CD14-positive monocyte (primary cell): ENCODE measurements at places on chromosomes 5 and 9.

- DNase-seq, result no peak
These were observed 16.6 kb upstream of the ANP32B start for GRCh38 chr9:97966493-97966892.

DNA sequence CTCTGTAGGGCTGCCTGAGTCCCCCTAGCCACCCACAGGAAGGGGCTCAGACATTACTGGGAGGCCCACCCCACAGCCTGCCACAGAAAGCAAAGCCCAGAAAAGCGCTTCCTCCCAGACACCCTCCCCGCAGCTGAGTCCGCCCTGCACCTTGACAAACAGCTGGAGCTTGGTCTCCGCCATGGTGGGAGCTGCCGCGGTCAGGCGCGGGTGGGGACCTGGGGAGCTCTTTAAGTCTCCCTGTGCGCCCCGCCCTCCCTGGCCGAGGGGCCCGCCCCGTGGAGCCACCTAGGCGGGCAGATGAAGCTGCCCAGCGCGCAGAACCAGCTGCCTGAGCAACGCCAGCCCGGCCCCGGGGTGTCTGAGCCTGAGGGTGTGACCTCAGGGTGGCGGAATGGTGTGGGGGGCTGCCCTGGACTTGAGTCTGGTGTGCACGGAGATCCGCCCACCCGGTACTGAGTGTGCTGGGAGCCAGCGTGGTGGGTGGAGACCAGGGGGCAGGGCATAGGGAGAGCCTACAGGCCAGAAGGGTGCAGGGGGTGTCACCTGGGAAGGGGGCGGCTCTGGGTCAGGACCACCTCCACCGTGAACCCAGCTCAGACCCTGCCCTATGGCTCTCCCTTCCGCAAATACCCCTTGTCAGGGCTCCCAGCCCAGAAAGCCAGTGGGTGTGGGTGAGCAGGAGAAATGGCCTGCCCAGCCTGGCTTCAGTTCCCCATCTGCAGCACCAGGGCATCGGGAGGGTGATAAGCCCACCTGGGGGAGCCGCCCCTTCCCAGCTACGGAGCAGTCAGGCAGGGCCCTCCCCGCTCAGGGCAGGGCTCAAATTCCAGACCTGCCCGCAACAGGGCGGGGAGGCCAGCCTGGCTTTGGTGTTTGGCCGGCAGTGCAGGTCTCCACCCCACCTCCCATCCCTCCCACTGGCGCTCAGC, at the start of gene CLIC3:
Gene CLIC3, minus strand, starts transcription at position 208 of the 932 bp plus-strand sequence. Its CDS starts 25 bp downstream, at position 183.
- DNase-seq, result no peak

DNA sequence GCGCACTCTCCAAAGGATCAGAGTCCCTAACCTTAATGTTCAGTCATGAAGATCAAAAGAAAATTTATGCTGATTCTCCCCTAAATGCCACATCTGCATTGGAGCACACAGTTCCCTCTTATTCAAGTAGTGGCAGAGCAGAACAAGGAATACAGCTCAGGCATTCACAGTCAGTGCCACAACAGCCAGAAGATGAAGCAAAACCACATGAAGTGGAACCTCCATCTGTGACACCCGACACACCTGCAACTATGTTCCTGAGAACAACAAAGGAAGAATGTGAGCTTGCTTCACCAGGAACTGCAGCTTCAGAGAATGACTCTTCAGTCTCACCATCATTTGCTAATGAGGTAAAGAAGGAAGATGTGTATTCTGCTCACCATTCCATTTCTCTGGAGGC, 40.0 kb downstream of the CMYA5 start:
- no peak for DNase-seq

DNA sequence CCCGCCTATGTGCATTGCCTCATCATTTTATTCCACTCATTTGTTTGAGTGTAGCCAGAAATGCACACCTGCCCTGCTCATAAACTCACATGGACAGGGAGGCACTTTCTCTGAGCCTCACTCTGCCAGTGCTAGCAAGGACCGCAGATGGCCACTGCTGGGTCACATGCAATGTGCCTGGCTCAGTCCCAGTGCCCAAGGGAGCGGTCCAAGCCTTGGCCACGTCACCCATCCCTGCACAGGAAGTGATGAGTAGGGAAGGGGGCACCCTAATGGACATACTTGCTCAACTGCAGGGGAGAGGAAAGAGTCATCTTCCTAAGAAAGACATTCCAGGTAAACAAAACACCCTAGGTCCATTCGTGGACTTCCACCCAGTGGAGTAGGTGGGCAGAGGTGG, 630.9 kb downstream of the IRX1 start:
- no peak for DNase-seq

- DNase-seq, result peak; percentile 100
These were observed 57.4 kb downstream of the SEMA4D start for GRCh38 chr9:89440548-89440947.

GRCh38 chr5:146698651-146699050, 179.9 kb downstream of the PPP2R2B start:
- DNase-seq, result no peak

DNA sequence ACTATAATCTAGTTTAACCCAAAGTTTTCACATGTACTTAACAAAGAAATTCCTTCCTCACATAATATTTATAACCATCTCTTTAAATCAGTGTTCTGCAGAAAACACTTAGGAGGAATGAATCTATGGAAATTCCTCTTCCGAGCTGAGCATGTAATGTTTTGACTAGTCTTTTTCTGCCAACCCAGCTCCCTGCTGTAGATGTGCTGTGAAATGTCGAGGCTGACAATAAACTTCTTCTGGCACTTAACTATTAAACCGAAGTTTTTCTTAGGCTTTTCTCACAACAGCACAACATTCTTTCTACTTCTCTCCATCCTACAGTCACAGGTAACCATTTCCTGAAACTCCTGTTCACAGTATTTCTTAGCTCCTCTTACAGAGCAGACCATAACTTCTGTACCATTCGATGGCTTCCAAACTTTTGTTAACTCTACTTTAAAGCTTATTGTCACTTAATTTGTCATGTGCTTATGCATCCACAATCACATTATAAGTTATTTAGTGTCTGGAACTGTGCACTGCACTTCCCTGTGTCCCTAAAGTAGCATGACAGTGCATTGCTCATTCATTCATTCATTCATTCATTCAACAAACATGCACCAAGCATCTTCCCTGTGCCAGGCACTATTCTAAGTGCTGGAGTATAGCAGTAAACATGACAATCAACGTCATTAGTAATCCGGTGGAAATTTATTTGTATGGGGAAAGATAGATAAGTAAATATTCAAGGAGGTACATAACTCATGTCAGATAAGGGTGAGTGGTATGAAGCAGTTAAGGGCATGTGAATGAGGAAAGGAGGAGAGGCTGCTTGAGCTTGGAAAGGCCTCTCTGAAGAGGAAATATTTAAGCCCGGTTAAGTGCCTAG, 54.6 kb downstream of the TSSK1B start:
- no peak for DNase-seq

GRCh38 chr5:80140496-80140895, 105.3 kb downstream of the THBS4 start:
- DNase-seq, result no peak

GRCh38 chr5:143065996-143066522, 295.9 kb downstream of the ARHGAP26 start:
- no peak for DNase-seq

- no peak for DNase-seq
These were observed 129.5 kb upstream of the RAPGEF1 start for GRCh38 chr9:131869348-131869747.

DNA sequence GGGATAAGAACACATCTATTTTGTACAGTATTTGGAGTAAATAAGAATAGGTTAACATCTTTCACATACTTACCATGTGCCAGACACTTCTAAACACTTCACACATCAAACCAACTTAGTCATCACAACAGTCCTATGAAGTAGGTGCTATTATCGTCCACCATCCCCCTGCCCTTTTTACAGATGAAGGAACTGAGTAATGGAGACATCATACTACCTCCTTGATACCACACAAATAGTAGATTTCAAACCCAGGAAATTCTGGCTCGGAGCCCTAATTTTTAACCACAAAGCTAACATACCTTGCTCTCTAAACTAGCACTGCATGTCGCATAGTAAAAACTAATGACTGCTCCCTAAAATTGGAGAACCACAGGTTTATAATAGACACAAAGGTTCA, 4.2 kb upstream of the ZNF366 start:
- DNase-seq, result no peak

GRCh38 chr9:79357194-79357593, 214.6 kb upstream of the TLE4 start:
- no peak for DNase-seq

- DNase-seq, result no peak
These were observed 461.3 kb upstream of the CLINT1 start for GRCh38 chr5:158320178-158320674.

GRCh38 chr5:52544738-52545137, 243.0 kb upstream of the ITGA1 start:
- no peak for DNase-seq

- no peak for DNase-seq
These were observed 73.7 kb downstream of the SPATA31D1 start for GRCh38 chr9:82062245-82062644.

DNA sequence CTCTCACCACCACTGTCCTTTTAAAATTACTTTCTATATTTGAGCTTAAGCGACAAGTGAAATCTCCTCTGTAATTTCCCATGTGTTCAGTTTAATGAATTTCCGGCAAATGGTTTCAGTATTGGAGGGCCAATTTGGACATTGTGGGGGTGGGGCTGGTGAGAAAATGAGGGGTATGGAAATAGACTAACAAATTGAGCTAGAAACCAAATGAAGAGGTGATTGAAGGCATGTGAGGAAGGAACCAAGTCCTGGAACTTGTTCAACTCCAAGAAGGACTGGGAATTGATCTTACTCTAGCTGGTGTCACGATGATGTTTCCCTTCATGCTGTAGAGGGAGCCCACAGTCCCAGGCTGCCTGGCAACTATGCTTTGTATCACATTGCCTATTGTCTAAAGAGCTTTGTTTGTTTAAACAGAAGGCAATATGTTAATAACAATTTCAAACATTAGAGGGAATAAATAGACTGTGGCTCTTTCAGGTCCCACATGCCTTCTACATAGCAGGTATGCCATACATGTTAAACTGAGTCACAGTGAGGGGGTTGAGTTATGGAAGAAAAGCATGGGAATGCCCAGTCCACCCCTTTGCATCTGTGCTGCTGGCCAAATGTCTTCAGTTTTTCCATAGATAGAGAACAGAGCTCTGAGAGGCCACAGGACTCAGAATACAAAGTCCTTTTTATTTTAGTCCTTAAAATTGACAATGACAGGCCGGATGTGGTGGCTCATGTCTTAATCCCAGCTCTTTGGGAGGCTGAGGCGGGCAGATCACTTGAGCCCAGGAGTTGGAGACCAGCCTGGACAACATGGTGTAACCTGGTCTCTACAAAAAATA, 25.0 kb upstream of the MATR3 start:
- no peak for DNase-seq

GRCh38 chr5:89299998-89300397, 417.0 kb upstream of the MEF2C start:
- DNase-seq, result no peak

DNA sequence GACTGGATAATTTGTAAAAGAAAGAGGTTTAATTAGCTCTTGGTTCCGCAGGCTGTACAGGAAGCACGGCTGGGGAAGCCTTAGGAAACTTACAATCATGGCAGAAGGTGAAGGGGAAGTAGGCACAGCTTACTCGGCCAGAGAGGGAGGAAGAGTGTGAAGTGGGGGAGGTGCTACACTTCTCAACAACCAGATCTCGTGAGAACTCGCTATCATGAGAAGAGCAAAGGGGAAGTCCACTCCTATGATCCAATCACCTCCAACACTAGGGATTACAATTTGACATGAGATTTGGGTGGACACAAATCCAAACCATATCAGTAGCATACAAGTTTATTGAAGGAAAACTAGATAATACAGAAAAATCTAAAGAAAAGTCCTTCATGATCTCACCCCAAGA, 39.9 kb downstream of the NEURL1B start:
- DNase-seq, result peak; percentile 80

- DNase-seq, result no peak
These were observed 18.8 kb upstream of the SUB1 start for GRCh38 chr5:32566319-32567111.
